ENCODE measurements at places on chromosomes 6 and 20.

DNA sequence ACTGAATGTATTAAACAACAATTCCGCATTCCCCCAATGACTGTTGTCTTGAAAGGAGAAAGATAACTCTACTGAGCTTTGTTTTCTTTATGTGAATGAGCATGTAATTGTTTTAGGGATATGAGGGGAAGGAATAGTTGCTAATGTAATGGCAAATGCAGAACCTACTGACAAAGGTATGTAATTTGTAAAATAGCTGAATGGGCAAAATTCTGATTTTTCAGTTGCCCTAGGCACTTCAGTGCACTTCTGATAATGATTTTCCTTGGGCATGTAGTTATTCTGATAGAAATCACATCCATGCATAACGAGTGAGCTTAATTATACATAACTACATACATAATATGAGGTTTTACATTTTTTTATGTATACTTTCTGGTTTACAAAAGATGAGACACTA lies 53.4 kb upstream of the FOXO3 start:
- H3K36me3 ChIP-seq, result no peaks in the 10 kb centered on the region
- no peaks in the 10 kb centered on the region for H3K27me3 ChIP-seq
- no peaks in the 10 kb centered on the region for H3K4me1 ChIP-seq
- H3K4me3 ChIP-seq, result no peak overlapping the region
- no peak overlapping the region for H3K27ac ChIP-seq

DNA sequence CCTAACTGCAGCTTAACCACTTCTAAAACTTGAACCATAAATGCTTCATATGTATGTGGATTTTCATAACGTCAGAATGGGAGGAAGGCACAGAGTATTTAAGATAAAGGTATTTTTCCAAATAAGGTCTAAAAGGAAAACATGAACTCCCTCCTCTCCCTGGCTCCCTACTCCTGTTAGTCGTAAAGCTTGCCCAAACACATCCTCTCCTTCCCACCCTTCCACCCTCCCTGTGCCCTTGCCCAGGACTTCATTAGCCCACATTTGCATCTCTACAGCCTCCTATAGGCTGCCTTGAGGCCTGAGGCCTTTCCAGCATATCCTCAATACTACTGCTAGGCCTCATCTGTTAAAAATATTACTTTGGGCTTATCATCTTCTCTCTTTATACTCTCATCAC lies 17.1 kb upstream of the SMIM13 start:
- DNase-seq, result no peak
- H3K4me3 ChIP-seq, result no peak overlapping the region
- no peaks in the 10 kb centered on the region for H3K4me1 ChIP-seq
- no peak overlapping the region for H3K27ac ChIP-seq
- H3K36me3 ChIP-seq, result no peaks in the 10 kb centered on the region

DNA sequence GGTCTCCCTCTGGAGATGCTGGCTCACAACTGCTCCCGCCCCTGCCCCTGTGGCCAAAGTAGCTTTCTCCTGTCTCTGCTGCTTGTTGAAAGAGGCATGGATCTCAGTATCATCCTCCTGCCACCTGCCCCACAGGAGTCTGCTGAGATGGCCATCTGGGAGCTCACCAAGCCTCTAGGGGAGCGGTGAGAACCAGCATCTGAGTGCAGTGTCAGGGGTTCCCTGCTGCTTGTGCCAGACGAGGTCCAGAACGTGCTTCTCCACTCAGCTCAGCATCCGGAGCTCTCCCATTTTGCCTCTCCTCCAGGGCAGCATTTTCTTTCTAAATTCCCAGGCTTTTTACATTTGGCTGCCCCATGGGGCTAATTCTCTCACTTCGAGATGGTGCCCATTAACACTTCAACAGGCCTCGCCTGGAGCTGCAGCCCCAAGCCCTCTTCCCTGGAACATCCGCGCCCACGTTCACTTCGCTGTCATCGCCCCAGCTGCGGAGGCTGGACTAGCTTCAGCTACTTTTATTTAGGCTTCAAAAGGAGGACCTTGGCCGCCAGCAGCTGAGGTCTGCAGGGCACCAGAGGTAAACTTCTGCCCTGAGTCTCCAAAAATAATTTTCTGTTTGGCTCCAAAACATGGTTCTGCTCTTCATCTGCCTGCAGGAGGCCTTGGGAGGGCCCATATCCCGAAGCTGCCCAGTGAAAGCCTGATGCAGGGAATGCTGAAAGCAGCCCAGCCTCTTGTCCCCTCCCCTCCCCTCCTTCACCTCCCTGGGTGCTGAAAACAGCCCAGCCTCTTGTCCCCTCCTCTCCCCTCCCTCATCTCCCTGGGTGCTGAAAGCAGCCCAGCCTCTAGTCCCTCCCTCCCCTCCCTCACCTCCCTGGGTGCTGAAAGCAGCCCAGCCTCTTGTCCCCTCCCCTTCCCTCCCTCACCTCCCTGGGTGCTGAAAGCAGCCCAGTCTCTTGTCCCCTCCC lies 25.2 kb upstream of the MLN start:
- H3K4me1 ChIP-seq, result no peaks in the 10 kb centered on the region
- peaks cover 12% of the 10 kb centered on the region for H3K27me3 ChIP-seq
- no peaks in the 10 kb centered on the region for H3K36me3 ChIP-seq
- no peak overlapping the region for H3K4me3 ChIP-seq
- no peak for DNase-seq

DNA sequence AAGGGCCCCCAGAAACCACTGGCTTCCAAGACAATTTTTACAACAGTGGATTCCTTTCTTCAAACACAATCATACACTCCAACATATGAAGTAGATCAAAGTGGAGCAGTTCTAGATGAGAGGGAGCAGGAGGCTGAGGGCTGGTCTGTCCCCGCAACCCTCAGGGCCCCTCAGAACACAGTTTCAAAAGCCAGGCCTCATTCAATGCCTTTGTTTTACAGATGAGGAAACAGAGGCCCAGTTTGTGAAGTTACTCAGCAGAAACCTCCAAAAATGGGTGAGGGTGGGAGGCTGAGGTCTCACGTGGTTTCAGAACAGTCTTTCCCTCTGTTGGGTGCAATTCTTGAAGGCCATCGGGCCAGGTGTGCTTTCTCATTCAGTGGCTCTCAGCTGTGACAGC lies 134.9 kb downstream of the SCML4 start:
- H3K27ac ChIP-seq, result no peak overlapping the region
- no peaks in the 10 kb centered on the region for H3K27me3 ChIP-seq
- no peaks in the 10 kb centered on the region for H3K36me3 ChIP-seq

GRCh38 chr20:63322933-63323273 lies 29.9 kb downstream of the COL20A1 start:
- peaks cover 39% of the 10 kb centered on the region for H3K27me3 ChIP-seq
- no peaks in the 10 kb centered on the region for H3K36me3 ChIP-seq
- DNase-seq, result no peak
- no peaks in the 10 kb centered on the region for H3K4me1 ChIP-seq
- H3K4me3 ChIP-seq, result no peak overlapping the region
- no peak overlapping the region for H3K27ac ChIP-seq

DNA sequence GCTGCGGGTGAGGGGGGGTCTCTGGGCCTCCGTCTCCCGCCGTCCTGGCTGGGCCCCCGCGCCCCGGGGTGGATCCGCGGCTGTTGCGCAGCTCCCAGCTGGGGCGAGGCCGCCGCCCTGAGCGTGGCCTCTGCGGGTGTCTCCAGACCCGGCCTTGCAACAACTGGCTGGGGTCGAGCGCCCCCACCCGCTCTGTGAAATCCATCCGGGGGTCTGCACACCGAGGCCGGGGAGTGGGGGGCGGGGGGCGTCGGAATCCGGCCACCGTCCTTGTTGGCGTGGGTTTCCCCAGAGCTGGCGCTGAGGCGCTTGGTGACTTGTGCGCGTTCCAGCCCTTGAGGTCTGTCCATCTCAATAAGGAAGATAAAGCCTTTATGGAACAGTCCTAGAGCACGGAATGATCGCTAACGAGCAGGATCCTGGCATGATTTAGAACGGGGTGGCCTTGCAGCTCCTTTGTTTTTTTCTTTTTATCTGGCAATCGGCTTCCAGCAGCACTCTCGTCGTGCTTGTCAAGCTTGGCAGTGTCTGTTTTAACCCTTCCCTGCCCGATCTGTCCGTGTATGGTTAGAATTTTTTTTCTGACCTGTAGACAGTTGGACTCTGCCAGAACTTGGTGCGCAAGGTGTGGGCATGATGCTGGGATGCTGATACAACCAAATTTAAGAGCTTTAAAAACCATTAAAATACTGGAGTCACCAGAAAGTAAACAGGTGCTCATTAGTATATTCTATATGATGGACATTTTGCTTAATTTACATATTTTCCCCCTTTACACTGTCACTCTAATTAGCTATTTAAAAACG lies 675 bp downstream of the DSTN start:
- H3K27ac ChIP-seq, result peak overlapping the region; percentile 43
- H3K4me1 ChIP-seq, result peaks cover 9% of the 10 kb centered on the region
- DNase-seq, result peak; percentile 62
- no peaks in the 10 kb centered on the region for H3K27me3 ChIP-seq
- peak overlapping the region; percentile 93 for H3K4me3 ChIP-seq

GRCh38 chr6:146770965-146771735 lies 172.4 kb downstream of the ADGB start:
- no peaks in the 10 kb centered on the region for H3K27me3 ChIP-seq
- no peak overlapping the region for H3K27ac ChIP-seq
- peaks cover 4% of the 10 kb centered on the region for H3K4me1 ChIP-seq
